Activated CD8-positive, alpha-beta memory T cell treated with anti-CD3 and anti-CD28 coated beads, Interleukin-2, amount 50 U/mL, for 4 hours (primary cell): ENCODE measurements at places on chromosomes 5 and 9.

- peak; percentile 48 for DNase-seq
Observed at GRCh38 chr9:125889476-125890419, 142.6 kb downstream of the PBX3 start.

GRCh38 chr5:17907094-17907493 lies 272.8 kb downstream of the TAF11L14 start:
- no peak for DNase-seq

DNA sequence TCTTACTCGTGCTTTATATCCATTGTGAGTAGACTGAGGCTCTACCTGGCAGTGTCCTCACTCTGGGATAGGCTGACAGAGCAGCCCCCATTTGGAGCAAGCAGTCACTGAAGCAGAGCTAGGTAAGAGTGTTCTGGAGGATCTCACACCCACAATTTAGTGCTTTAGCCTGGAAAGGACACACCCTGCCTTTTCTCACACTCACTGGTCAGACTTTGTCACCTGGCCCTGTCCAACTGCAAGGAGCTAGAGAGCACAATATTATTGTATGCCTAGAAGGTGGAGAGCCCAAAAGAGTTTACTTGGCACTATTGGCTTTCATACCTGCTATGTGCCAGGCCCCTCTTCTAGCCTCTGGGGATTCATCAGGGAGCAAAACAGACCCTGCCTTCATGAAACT lies 141.9 kb downstream of the MAST4 start:
- no peak for DNase-seq

GRCh38 chr9:134225186-134225585 lies 60.8 kb upstream of the RNU6ATAC start:
- DNase-seq: no peak

DNA sequence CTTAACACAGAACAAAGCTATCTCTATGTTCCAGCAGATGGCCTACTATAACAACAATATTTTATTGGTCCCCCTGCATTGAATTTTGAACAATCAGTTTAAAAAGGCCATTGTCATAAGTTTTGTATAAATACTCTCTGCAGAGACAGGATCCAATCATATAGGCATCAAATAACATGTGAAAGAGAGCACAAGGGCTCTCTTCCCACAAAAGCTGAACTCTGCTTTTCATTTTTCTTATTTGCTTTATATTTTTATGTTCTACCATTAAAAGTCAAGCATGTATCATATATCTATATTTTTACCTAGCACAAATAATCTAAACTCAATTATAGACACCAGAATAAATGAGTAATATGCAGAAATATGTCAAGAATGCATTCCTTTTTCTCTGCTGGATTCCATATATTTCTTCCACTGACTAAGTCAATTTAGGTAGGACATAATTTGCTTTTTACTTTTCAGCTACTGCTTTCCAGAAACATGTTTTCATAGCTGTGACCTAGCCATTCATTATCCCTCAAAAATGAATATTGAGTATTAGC lies 143.6 kb downstream of the CDH9 start:
- DNase-seq: no peak

- DNase-seq: no peak
Observed at GRCh38 chr5:158246661-158247060, 387.7 kb upstream of the CLINT1 start.

GRCh38 chr5:50445296-50445949 lies 4.3 kb upstream of the EMB start:
- no peak for DNase-seq

DNA sequence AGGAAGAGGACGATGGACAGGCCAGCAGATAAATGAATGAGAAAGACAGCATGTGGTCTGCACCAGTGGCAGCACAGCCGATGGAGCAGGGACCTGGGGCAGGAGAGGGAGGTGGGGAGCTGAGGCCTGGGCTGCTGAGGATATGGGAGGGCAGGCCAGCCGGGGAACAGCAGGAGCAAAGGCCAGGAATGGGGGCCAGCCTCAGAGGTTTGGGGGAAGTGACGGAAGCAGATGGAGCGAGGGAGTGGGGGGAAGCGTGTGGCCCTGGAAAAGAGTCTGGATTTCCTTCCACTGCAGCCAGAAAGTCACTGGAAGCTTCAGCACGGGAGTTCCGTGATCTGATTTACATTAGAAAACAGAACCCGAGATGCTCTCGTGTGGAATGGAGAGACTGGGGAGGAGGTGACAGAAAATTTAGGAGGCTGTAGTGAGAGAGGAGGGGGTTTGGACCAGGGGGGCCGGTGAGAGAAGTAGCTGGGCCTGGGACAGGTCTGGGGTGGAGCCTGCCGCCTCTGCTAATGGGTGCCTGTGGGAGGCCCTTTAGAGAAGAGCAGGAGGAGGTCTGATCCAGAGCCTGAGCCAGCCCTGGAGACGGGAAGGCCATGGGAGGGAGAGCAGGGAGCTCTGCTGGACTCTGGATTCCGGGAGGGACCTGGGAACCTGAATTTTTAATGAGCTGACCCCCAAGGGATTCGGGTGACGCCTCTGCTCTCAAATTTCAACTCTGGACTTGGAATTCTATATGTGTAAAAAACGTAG lies 65.4 kb downstream of the TSPAN17 start:
- no peak for DNase-seq

GRCh38 chr9:123795336-123795735 lies 134.6 kb downstream of the DENND1A start:
- DNase-seq: no peak

DNA sequence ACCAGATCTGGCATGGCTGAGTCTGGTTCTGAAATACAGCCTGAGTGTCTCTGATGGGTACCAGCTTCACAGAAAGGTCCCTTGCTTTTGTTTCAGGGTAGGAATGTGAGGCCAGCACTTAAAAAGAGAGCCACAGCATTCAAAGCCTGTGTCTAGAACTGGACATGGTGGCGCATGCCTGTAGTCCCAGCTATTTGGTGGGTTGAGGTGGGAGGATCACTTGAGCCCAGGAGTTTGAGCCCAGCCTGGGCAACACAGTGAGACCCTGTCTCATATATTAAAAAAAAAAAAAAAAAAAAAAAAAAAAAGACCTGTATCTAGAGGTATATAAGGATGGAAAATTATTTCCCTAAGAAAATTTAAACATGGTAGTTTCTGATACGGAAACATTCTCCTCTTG lies 202.3 kb downstream of the GAPVD1 start:
- no peak for DNase-seq

DNA sequence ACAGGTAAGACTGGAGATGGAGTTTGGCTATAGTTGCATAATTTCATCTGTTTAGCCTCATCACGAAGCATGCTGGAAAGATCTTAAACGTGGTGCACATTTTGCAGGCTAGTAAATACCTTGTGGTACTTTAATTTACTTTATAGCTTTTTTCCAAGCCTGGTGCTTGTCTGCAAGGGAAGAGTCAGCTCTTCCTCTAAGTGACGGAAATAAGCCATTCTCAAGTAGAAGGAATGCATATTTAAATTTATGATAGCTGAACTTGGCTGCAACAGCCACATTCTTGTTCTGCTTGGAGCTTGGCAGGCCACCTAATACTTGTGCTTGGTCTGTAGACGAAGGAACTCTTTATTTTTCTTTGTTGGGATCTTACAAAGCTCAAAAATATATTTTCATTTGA lies 188.0 kb upstream of the PIK3R1 start:
- DNase-seq: no peak

DNA sequence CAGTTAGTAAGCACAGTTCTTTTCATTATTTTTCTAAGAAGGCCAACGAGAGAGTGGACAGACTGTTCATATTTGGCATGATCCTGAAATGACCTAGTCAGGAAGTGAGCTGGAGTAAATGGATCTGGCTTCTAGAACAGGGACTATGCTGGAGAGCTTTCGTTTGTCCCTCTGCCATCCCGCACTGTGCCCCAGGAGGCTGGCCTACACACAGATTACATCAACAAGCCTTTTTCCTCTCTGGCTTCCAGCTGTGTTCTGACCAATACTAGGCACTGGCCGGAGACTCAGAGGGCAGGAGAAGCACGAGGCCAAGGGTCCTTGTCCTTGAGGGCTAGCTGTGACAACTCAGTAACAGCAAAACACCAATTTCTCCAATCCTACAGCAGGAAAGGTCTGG lies 127.8 kb downstream of the MED27 start:
- DNase-seq: no peak

DNA sequence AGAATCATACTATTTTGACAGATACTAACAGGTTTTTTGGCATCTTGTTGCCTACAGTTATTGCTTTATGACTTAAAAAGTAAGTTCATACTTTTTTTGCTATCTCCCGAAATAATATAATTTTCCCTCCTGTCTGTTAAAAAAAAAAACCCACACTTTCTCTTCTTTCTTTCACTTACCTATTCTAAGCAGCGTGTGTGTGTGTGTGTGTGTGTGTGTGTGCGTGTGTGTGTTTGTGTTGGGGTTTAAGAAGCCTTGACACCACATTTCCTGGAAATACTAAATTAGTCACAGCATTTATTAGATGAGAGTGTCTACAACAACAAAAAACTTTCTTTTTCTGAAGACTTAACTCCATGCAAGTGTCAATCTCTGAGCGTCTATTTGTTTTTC lies 12.4 kb downstream of the TNFAIP8 start:
- peak; percentile 66 for DNase-seq

- no peak for DNase-seq
Observed at GRCh38 chr5:68476854-68477253, 261.3 kb downstream of the PIK3R1 start.

DNA sequence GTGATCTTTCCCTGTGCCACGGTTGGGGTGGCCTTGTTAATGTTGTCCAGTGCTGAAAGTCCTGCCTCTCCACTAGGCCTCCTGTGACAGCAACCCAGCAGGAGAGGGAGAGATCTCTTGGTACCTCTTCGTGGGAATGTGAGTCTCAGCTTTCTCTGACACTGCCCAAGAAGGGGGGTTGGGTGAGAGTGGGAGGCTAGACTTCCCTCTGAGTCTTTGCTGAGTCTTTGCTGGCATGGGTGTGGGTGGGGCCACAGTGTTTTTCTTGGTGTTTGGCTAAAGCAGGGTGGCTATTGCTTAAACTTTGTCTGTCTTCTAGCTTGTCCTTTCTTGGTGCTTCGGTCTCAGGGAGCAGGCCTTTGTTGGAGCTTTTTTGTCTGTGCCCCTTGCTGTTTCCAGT lies 145.6 kb downstream of the GNA14 start:
- DNase-seq: no peak

GRCh38 chr5:55599148-55600050 lies 64.6 kb upstream of the PLPP1 start:
- no peak for DNase-seq

DNA sequence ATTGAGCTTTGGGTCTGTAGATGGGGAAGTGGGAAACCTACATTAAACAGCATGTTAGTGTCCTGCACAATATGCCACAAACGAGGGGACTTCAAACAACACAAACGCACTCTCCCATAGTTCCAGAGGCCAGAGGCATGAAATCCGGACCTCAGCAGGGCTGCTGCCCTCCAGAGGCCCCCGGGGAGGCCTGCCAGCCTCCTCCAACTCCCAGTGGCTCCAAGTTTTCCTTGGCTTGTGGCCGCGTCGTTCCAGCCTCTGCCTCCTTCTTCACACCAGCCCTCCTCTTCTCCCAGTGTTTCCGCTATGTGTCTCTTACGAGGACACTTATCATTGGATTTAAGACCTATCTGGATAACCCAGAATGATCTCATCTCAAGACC lies 13.3 kb upstream of the COL5A1 start:
- DNase-seq: no peak

DNA sequence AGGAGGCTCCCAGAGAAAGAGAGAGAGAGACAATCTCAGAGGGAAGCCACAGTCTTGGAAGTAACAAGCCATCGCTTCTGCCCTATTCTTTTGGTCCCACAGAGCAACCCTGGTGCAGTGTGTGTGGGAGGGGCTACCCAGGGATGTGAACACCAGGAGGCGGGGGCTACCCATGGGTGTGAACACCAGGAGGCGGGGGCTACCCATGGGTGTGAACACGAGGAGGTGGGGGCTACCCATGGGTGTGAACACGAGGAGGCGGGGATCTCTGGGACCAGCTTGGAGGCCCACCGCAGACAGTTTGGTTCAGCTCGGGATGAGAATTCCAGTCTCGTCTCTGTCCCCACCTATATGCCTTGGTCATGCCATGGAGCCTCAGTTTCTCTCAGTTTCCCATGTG lies 44.9 kb downstream of the HMCN2 start:
- no peak for DNase-seq

DNA sequence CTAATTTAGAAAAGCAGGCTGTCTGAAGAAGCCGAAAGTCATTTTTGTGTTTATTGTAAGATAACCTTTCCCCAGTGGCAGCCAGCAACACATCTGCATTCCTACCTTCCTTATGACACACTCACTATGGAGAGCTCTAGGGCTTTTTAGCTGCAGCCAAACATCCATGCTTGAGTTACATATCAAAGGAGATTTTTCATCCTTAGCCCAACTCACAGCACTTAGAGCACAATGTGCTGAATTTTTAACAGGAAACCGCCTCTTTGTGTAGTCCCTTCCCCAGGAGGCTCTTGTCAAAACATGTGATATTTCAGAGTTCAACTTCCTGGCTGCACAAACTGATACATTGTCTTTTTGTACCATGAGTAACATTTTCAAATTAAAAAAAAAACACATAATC lies 379.2 kb downstream of the CTNND2 start:
- DNase-seq: no peak

DNA sequence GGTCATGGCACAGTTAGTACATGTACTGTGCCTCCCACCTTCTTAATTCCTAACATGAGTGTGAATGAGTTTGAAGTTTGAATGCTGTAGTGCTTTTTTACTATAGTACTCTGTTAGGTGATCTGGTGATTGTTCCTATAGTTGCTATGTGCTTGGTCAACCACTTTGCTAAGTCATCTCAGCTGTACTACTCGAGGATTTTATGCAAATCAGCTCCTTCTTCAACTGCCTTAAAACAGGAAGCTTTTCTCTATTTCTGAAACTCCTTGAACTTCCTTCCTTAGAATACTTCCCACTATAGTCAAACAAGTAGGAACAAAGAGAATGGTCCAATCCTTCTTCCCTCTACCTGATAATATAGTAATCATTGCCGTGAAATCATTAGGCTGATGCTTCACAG lies 219.6 kb downstream of the CTNND2 start:
- DNase-seq: no peak

GRCh38 chr5:167699432-167699831 lies 592.0 kb upstream of the WWC1 start:
- DNase-seq: no peak

DNA sequence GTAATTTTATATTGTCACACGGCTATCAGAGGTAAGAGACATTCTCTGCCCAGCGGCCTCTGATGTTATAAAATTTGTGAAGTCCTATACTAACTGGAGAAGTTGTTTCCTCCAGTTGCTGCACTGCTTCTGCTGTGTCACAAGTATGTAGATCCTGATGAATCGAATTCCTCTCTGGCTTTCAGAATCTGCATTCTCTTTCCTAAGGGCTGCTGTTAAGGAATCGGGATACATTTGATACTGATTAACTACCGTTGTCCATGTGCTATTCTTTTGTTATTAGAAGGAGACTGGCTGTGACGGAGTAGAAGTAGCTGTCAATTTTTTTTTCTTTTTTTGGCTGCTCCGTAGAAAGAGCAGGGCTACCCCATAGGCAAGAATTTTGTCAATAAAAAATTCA lies 81.7 kb upstream of the LRRC70 start:
- no peak for DNase-seq

GRCh38 chr9:91348191-91348807 lies 13.4 kb downstream of the AUH start:
- DNase-seq: no peak
